ENCODE measurements at places on chromosomes 7 and 10.

DNA sequence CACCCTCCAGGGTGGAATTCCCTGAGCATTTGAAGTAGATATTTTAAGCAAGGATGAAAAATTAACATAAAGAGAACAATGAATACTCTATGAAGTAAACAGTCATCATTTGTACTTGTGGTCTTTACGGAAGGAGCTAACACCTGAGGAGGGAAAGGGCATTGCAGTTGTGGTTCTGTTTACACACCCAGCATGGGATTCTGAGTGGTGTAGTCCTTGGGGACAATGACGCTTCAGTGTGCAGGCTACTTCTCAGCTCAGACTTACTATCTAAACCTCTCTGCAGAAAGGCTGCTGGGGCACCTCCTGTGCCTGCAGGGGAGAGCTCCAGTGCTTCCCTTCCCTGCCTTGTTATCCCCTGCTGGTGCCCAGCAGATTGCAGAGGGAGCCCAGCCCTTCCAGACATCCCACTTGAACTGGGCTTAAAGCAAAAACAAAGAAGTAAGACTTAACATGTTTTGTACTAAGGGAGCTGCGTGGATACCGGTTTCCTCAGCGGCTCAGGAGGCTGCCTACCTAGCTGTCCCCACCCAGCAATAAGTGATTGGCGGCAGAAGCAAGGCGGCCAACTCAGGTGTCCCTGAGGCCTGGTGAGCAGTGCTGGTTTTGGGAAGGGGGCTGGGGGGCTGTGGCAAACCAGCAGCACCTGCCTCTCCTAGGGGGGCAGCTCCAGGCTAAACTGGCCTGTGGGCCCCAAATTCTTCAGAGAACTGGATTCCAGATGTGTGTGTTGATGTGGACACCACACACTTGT is 89.1 kb downstream of the CELF2 start:
- no peak for DNase-seq

GRCh38 chr7:132390705-132391104 is 185.6 kb downstream of the PLXNA4 start:
- no peak for DNase-seq

DNA sequence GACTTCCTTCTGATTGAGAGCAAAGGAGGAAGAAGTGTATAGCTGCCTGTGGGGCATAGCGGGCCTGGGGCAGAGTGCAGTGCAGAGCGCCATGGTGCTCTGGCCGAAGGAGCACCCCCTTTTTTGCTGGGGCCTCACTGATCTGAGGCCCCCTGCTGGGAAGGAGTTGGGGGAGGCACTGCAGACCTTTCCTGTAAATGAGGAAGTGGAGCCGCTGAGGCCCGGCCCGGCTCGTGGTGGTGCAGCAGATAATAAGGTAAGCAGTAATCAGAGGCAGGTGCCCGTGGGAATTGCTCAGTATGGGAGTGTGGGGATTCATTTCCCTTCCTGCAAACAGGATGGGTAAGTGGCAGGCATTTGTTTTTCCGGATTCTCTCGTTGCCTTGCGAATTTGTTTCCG is 373.7 kb upstream of the MKI67 start:
- DNase-seq = no peak

- DNase-seq = no peak
Measured at GRCh38 chr10:8088504-8088903, 34.0 kb downstream of the GATA3 start.

DNA sequence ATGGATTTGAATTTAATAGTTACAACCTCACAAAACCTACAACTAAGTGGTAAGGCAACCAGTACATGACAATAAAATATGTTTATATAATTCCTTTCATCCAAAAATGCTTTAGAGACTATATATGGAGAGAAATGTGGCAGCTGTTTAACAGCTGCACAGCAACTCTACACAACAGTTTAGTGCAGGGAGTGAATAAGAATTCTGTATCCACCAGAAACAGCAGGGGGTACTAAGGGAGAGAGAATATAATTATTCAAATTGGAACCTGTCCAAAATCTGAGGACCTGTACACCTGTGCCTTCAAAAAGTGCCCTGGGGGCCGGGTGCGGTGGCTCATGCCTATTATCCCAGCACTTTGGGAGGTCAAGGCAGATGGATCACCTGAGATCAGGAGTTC is 49.6 kb downstream of the POLL start:
- DNase-seq = no peak

- no peak for DNase-seq
Measured at GRCh38 chr10:96378741-96379140, 19.9 kb upstream of the OPALIN start.

DNA sequence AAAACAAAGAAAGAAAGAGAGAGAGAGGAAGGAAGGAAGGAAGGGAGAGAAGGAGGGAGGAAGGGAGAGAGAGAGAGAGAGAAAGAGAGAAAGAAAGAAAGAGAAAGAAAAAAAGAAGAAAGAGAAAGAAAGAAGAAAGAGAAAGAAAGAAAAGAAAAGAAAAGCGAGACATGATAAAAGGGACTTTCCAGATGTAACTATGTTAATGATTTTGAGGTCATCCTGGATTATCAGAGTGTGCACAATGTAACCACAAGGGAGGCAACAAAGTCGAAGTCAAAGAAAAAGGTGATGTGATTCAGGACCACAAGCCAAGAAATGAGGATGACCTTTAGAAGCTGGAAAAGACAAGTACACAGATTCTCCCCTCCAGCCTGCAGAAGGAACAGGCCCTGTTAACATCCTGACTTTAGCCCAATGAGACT is 48.9 kb upstream of the PAX2 start:
- DNase-seq = no peak

DNA sequence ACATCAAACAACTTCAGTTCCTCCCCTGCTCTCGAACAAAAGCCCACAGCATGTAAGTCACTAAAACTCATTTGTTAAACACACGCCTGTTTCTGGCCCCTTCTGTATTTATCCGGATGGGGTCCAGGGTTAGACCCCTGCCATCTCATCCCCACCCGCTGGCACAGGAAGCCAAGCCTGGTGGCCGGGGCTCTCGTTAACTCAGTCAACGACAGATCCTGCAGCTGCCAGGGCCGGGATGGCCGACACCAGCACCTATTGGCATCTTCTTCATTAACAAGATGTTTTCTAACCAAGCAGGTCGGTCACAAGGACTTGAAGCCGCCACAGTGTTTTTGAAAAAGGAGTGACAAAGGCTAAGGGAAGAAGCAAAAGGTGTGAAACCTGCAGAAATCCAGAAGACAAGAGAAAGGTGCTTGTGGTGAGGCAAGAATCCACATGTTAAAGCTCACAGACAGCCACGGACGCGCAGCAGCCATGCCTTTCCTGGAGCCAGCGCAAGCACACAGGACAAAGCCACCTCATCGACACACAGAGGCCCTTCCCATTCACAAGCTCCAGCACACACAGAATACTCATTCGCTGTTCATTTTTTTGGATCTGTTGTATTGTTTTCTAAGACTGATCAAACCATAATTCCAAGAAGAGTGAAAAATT is 202.7 kb downstream of the DIP2C start:
- no peak for DNase-seq

All from kidney capillary endothelial cell (primary cell).